ENCODE measurements at places on chromosomes 3 and 15.

DNA sequence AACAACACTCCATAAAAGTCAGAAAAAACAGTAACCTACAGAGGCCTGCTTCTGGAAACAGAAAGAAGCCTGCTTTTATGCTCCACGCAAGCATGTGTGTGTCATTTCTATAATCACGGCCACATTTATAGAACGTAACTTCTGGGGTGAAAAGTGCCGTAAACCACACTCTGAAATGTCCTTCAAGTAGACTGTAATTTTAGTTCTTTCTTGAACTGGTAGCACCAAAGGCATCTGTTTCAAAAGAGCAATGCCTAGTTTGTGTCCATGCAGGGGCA is 19.5 kb upstream of the CMTM7 start:
- no peak overlapping the region for H3K27ac ChIP-seq
- no peak overlapping the region for H3K4me3 ChIP-seq
- H3K27me3 ChIP-seq = no peaks in the 10 kb centered on the region
- DNase-seq = no peak
- H3K36me3 ChIP-seq = no peaks in the 10 kb centered on the region

DNA sequence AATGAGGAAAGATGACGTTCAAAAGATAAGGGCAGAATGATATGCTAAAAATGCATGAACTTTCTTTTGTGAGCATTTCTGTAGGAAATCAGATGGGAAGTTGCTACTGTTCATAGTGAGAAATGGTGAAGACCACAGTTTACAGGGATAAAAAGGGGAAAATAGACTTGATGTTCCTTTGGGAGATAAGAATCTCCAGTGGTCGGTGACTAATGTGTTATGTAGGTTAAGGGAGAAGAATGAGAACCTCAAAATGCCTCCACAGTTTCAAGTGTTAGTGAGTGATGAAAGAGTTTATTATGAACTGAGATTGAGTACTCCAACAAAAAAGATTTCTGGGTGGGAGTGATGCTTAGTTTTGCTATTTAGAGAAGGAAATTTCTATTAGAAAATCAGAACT is 247.2 kb downstream of the LSAMP start:
- H3K4me3 ChIP-seq = no peak overlapping the region
- H3K27me3 ChIP-seq = no peaks in the 10 kb centered on the region
- H3K4me1 ChIP-seq = no peaks in the 10 kb centered on the region
- H3K27ac ChIP-seq = no peak overlapping the region
- no peak for DNase-seq

GRCh38 chr3:8320711-8321458 is 180.7 kb upstream of the LMCD1 start:
- DNase-seq = no peak
- no peaks in the 10 kb centered on the region for H3K36me3 ChIP-seq
- no peaks in the 10 kb centered on the region for H3K4me1 ChIP-seq
- no peak overlapping the region for H3K4me3 ChIP-seq
- H3K27me3 ChIP-seq = no peaks in the 10 kb centered on the region

DNA sequence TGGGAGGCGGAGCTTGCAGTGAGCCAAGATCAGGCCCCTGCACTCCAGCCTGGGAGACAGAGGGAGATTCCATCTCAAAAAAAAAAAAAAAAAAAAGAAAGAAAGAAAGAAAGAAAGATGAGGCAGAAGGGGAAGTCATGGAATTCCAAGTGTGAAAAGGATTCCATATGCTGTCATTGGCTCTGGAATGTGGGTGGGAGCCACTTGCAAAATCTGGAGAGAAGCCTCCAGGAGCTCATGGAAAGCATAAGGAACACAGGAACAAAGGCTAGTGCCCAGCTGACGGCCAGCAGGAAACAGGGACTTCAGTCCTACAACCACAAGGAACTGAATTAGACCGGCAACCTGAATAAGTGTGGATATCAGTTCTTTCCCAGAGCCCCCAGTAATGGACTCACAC is 12.5 kb upstream of the TRAK1 start:
- no peaks in the 10 kb centered on the region for H3K36me3 ChIP-seq
- H3K4me1 ChIP-seq = peaks cover 24% of the 10 kb centered on the region
- H3K27ac ChIP-seq = no peak overlapping the region

- no peaks in the 10 kb centered on the region for H3K36me3 ChIP-seq
- no peaks in the 10 kb centered on the region for H3K27me3 ChIP-seq
- DNase-seq = no peak
- no peak overlapping the region for H3K27ac ChIP-seq
- H3K4me1 ChIP-seq = no peaks in the 10 kb centered on the region
- no peak overlapping the region for H3K4me3 ChIP-seq
Observed at GRCh38 chr3:170523248-170523647, 62.6 kb downstream of the SLC7A14 start.

DNA sequence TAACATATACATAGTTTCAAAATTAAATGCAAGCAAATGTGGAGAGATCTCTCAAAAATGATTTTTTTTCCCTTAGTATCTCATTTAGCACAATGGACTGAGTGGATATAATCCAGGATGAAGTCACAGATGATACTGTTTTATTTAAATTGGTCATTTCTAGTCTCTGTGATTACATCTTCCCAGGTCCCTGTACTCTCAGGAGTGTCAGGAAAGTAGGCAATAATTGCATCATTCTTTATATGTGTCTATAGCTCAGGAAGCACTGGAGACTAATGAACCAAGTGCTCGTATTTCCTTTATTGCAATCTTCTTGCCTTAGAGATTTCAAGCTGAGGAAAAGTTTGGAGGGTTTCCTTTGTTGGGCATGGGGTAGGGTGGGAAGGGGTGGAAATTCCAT is 309.4 kb upstream of the THRB start:
- H3K36me3 ChIP-seq = no peaks in the 10 kb centered on the region
- no peak for DNase-seq
- no peaks in the 10 kb centered on the region for H3K27me3 ChIP-seq
- no peaks in the 10 kb centered on the region for H3K4me1 ChIP-seq

GRCh38 chr3:23518441-23518840 is 287.3 kb upstream of the UBE2E1 start:
- H3K4me1 ChIP-seq = peaks cover 5% of the 10 kb centered on the region
- H3K4me3 ChIP-seq = no peak overlapping the region

DNA sequence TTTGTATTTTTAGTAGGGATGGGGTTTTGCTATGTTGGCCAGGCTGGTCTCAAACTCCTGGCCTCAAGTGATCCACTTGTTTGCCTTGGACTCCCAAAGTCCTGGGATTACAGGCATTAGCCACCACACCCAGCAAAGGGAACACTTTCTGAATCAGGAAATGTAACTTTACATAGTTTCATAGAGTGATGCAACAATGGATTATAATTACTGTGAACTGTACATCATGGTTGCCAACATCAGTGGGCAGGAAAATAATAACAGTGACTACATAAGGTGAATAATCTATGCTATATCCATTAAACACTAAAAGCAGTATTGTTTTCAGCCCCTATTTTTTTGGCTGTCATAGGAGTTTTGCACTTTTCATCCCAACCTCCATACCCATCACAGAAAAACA is 5.0 kb upstream of the KPNA1 start:
- DNase-seq = no peak
- no peaks in the 10 kb centered on the region for H3K27me3 ChIP-seq
- no peaks in the 10 kb centered on the region for H3K4me1 ChIP-seq
- H3K4me3 ChIP-seq = no peak overlapping the region
- no peak overlapping the region for H3K27ac ChIP-seq
- H3K36me3 ChIP-seq = no peaks in the 10 kb centered on the region

GRCh38 chr3:31448882-31449243 is 83.9 kb upstream of the STT3B start:
- no peaks in the 10 kb centered on the region for H3K27me3 ChIP-seq
- no peak for DNase-seq
- H3K27ac ChIP-seq = peak overlapping the region; percentile 79
- H3K36me3 ChIP-seq = no peaks in the 10 kb centered on the region
- peak overlapping the region; percentile 42 for H3K4me3 ChIP-seq
- H3K4me1 ChIP-seq = peaks cover 28% of the 10 kb centered on the region

GRCh38 chr3:9420850-9421549 is 23.6 kb downstream of the SETD5 start:
- H3K27ac ChIP-seq = no peak overlapping the region
- H3K36me3 ChIP-seq = peaks cover 21% of the 10 kb centered on the region

- H3K4me1 ChIP-seq = no peaks in the 10 kb centered on the region
- DNase-seq = no peak
- H3K36me3 ChIP-seq = no peaks in the 10 kb centered on the region
Observed at GRCh38 chr15:82895983-82896382, 56.5 kb downstream of the HOMER2 start.

- H3K4me1 ChIP-seq = no peaks in the 10 kb centered on the region
- no peak for DNase-seq
- H3K4me3 ChIP-seq = no peak overlapping the region
- H3K36me3 ChIP-seq = no peaks in the 10 kb centered on the region
Observed at GRCh38 chr3:40470701-40471100, 6.2 kb upstream of the ZNF619 start.

GRCh38 chr15:41594801-41595746 is 36.1 kb downstream of the TYRO3 start:
- DNase-seq = no peak
- no peaks in the 10 kb centered on the region for H3K4me1 ChIP-seq
- no peaks in the 10 kb centered on the region for H3K36me3 ChIP-seq
- no peak overlapping the region for H3K4me3 ChIP-seq
- no peak overlapping the region for H3K27ac ChIP-seq

GRCh38 chr3:124888482-124889441 is 1.6 kb upstream of the ITGB5 start:
- H3K36me3 ChIP-seq = no peaks in the 10 kb centered on the region
- H3K27ac ChIP-seq = no peak overlapping the region
- H3K4me3 ChIP-seq = no peak overlapping the region
- H3K4me1 ChIP-seq = no peaks in the 10 kb centered on the region
- DNase-seq = no peak

DNA sequence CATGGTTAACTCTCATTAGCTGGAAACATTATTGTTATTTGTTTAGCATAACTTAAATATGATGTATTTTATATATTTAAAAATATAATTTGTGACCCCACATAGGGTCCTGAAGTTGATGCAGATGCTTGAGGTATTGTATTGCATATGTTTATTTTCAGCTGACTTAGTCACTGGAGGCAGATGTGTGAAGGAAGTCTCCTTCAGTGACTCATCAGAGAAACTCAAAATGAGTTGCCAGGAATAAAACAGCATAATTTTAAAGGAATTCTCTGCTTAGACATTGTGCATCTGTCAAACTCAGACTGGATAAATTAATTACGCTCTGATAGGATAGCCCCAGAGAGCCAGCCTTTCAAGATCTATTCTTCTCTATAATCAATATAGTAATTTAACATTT is 7.9 kb upstream of the OR4F6 start:
- H3K27me3 ChIP-seq = no peaks in the 10 kb centered on the region
- DNase-seq = no peak
- H3K4me3 ChIP-seq = no peak overlapping the region

- H3K27ac ChIP-seq = no peak overlapping the region
- H3K36me3 ChIP-seq = no peaks in the 10 kb centered on the region
- no peak overlapping the region for H3K4me3 ChIP-seq
- peaks cover 5% of the 10 kb centered on the region for H3K4me1 ChIP-seq
- DNase-seq = no peak
Observed at GRCh38 chr3:32961189-32961715, 9.8 kb downstream of the CCR4 start.

DNA sequence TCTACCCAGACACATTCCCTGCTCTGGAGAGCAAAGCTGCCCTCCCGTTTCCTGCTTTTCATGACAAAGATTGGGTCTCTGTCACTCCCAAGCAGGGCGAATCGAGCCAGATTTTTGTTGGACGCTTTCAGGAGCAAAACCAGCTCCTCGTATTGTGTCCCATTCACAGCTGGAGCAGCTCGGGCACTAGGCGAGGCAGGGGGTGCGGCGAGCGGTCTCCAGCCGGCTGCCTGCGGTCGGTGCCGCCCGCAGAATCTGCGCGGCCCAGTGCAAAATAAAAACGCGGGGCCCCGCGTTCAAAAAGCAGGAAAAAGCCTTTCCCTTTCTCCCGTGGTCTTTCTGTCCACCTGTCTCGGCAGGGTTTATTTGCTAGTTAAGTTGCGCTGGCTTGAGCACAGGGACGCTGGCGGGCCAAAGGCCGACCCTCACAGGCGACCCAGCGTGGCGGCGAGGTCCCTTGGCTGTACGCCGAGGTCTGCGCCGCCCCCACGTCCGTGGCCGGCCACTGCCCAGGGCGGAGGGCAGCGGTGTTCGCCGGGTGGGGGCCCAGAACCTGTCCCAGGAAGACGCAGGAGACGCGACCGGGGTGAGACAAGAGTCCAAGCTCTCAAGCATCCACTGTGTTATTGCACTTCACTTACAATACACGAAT is 71.2 kb downstream of the CYP19A1 start:
- peaks cover 12% of the 10 kb centered on the region for H3K27me3 ChIP-seq
- DNase-seq = no peak
- no peaks in the 10 kb centered on the region for H3K4me1 ChIP-seq
- H3K4me3 ChIP-seq = no peak overlapping the region

GRCh38 chr3:177589911-177590381 is 392.7 kb upstream of the TBL1XR1 start:
- no peak overlapping the region for H3K4me3 ChIP-seq
- no peak for DNase-seq
- H3K4me1 ChIP-seq = peaks cover 19% of the 10 kb centered on the region
- no peak overlapping the region for H3K27ac ChIP-seq
- H3K36me3 ChIP-seq = no peaks in the 10 kb centered on the region
- no peaks in the 10 kb centered on the region for H3K27me3 ChIP-seq

DNA sequence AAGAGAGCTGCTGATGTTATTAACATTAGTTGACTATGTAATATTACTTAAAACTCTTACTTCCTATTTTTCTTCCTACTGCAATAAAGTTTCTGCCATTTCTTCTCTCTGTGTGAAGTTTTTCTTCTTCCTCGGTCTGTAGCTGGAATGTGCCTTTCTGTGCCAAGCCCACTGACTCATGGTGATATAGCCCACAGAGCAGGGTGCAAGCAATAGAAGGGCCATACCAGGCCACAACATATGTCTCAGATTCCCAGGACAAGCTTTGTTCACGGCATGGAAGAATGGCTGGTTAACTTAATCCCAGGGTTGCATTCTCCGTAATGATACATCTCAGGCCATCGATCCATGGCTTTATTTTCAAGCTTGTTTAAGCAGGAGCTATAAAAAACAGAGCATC is 815.3 kb downstream of the TUSC7 start:
- no peak overlapping the region for H3K4me3 ChIP-seq
- H3K27me3 ChIP-seq = no peaks in the 10 kb centered on the region
- H3K4me1 ChIP-seq = no peaks in the 10 kb centered on the region

GRCh38 chr3:15781637-15782402 is 16.0 kb downstream of the ANKRD28 start:
- DNase-seq = no peak
- H3K27ac ChIP-seq = no peak overlapping the region
- H3K27me3 ChIP-seq = no peaks in the 10 kb centered on the region
- H3K4me3 ChIP-seq = no peak overlapping the region

DNA sequence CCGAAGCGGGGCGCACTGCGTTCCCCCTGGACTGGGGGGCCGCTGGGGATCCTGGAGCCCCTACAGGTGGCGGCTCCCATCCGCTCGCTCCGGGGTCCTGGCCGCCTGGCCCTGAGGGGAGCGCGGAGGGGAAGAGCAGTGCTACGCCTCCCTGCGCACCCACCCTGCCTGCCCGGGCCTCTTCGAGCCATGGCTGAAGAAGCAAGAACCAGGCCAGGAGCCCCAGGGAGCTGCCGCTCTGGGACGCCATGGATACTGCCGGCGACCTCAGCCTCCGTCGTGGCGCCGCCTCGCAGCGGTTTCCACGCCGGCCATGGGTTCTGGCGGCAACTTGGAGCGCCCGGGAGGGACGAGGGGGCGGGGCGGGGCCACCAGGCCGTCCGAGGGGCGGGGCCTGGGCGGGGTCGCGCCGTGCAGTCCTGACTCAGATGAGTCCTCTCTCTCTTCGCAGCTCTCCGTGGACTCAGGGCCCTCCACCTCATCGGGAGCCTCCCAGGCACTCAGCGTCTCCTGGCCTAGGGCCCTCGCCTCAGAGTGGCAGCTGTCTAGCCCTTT is 50.9 kb downstream of the MYL3 start:
- DNase-seq = no peak
- H3K36me3 ChIP-seq = no peaks in the 10 kb centered on the region
- no peaks in the 10 kb centered on the region for H3K4me1 ChIP-seq
